ENCODE measurements at places on chromosomes 2 and 18.

DNA sequence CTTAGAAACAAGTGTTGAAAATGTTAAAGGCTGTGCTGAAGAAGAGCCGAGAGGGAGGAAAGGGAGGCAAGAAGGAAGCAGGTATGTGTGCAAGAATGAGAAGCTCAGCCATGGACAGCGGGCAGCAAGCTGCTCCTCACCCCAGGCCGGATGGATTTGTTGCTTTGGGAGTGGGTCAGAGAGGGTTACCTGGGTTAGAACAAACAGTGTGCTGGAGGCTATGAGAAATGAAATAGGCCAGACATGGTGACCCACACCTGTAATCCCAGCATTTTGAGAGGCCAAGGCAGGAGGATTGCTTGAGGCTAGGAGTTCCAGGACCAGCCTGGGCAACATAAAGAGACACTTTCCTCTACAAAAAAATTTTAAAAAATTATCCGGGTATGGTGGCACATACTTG lies 97.5 kb downstream of the TANC1 start:
- DNase-seq = no peak

DNA sequence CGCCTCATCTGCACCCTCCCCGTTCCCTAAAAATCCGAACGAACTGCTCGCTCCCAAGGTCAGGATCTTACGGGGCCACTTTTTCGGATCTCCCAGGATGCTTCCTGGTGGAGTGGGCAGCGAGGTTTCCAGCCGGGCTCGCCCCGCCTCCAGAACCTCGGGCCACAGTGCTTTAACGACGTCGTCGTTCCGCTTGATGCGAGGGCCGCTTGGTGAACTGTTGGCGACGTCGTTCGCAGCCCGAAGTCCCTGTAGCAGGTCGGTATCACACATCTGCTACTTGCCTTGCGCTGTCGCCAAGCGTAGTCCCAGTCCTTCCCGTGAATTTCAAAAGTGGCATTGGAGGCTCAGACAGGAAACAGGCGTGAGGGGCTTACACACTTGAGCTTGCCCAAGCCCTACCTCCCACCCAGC lies 15.3 kb downstream of the EVX2 start:
- no peak for DNase-seq

DNA sequence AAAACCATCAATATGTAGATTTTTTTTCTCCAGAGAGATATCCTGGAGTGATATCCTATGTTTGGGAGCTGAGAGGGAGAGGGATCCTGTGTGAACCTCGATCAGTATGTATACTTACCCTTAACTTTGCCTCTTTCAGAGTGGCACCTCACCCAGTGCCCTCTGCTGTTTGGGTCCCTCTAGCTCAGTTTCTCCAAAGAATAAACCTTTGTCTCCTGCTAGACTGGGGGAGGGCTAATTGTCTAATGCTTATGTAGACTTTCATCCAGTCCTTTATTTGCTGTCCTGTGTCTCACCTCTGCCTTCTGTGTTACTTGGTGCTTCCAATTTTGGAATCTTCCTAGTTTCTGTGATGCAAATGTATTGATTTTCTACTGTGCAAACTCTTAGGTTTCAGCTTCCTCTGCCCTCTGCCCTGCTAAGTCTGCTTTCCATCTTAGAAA lies 48.4 kb downstream of the MTX2 start:
- no peak for DNase-seq

GRCh38 chr2:71793926-71794325 lies 340.6 kb downstream of the DYSF start:
- no peak for DNase-seq

- DNase-seq = no peak
Measured at GRCh38 chr2:99081891-99082290, 59.6 kb upstream of the C2orf15 start.

- peak; percentile 33 for DNase-seq
Measured at GRCh38 chr2:134207589-134208209, 46.2 kb upstream of the MGAT5 start.

DNA sequence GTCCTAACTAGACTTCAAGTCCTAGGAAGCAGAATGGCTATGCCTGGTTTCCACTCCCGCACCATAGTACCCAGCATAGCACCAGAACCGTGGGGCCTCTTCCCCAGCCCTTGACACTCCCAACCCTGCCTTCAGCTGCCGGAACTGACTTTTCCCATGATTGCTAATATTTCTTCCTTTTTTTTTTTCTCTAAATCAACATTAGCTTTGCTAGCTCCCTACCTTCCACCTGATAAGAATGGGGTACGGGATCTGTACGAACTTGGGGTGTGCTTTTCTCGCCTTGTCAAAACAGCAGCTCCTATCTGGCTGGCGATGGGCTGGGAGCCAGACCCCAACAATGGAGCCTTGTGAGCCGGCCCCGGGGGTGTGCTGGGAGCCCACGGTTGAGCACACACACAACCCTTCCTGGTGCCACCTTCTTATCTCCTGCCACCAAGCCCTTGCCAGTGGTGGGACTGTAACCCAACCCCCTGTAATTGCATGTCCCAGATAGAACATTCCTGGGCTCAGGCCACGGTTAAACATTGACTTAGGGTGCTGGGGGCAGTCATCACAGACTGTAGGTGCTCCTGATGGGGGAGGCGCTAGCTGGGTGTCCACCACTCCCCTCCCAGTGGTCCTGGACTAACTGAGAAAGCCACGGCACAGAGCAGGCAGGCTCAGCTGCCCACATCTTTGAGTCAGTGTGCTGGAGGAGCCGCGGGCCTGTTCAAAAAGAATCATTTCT lies 213.0 kb upstream of the HAAO start:
- DNase-seq = no peak

DNA sequence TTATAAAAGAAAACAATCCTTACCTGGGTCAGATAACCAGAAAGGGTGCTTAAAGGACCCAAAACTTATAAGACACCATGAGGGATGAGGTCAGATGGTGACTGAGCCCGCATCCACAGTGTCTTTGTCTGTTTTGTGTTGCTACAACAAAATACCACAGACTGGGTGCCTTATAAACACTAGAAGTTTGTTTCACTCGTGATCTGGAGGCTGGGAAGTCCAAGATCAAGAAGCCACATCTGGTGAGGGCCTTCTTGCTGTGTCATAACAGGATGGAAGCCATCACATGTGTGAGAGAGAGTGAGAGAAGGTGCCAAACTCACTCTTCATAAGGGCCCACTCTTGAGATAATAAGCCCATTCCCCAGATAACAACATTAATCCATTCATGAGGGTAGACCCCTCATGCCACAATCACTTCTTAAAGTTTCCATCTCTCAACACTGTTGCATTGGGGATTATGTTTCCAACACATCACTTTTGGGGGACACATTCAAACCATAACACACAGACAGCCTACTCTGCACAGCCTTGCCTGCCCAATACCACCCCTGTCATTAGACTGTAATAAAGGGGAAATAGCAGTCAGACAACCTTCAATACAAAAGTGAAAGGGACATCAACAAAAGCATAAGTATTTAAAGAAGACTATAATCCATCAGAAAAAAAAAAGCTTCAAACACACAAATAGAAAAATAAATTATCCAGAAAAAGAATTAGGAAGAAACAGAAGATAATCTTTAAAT lies 249.8 kb downstream of the ANAPC1 start:
- no peak for DNase-seq

DNA sequence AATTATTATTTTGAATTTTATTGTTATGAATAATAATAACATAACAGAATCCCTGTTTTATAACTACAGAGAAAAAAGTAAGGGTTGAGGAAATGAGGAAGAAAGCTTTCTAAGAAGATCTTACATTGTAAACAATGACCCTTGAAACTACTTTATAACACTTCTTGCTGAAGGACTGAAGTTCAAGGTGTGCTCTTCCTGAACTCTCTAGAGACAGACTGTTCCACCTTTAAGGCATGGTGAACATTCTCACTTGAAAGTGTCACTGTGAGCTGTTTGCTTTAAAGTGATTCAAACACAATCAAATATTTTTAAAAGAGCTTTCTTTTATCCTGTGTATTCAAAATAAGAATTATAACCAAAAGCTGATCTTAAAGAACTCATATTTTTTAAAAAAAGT lies 131.5 kb downstream of the DNAH7 start:
- DNase-seq = no peak

- no peak for DNase-seq
Measured at GRCh38 chr2:98654699-98655495, 46.5 kb downstream of the UNC50 start.

DNA sequence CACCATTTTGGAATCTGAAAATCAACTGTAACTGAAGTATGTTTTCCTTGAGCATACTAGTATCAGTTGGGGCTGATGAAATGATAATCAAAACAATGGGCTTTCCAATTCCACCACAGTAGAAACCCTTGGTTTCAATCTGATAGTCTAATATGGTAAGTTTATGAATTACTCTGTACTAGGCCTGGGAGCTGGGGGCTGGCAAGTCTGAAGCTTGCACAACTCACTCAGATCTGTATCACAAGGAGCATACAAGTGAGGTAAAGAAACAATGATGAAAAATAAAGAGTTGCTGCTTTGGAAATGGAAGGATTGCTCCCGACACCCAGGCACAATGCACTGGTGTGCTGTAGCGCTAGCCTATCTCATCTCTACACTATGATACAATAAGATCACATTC lies 19.4 kb downstream of the ZEB2 start:
- DNase-seq = no peak

- DNase-seq = no peak
Measured at GRCh38 chr2:180519276-180519675, 461.1 kb upstream of the UBE2E3 start.

DNA sequence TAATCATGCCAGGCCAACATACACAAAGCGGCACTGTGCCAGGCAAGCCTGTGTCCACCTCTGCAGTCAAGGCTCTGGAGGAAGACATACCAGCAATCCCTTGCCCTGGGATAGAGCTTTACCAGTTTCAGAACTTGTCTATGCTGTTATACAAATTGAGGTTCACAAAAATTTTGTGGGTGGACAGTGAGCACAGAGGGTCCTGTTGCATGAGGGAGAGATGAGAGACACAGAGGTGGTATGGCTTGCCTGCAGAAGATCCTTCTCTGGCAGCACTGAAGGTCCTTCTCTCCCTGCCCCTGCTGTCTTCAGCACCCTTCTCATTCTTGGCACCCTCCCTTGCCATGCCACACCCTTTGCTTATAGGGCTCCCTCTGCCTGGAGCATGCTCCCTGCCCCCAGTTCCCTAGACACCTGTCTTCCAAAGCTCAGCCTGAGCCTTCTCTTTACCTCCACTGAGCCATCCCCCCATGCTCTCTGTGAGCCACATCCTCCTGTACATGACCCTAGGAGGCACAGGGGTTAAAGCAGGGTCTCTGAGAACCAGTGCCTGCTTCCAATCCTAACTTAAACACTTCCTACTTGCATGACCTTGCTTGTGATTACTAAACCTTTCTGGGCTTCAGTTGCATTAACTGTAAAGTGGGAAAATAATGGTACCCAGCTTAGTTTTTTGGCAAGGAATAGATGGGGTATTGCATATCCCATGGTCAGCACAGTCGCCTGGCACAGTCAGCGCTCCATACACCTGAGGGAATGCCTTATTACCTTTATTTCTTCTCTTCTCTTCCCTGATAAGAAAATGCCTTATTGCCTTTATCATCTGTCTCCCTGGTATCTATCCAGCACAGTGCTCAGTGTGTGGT lies 857 bp downstream of the FABP1 start:
- no peak for DNase-seq

DNA sequence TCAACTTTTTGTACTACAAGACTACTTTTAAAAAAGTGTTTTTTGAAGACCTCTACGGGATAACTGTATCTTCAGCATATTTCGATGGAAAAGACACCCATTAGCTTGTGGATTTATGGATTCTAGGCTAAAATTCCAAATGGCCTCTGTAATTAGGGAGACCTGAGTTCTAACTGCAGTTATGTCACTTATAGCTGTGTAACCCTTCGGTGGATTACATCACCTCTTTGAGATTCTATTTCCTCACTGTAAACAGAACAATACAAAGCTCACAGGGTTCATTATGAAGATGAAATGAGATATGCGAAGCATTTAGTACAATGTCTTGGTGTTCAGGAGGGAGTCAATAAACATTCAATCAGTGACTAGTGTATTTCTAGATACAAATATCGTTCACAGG lies 24.2 kb downstream of the LMAN2L start:
- DNase-seq = no peak

GRCh38 chr2:25387876-25388449 lies 46.2 kb upstream of the DNMT3A start:
- DNase-seq = peak; percentile 50

DNA sequence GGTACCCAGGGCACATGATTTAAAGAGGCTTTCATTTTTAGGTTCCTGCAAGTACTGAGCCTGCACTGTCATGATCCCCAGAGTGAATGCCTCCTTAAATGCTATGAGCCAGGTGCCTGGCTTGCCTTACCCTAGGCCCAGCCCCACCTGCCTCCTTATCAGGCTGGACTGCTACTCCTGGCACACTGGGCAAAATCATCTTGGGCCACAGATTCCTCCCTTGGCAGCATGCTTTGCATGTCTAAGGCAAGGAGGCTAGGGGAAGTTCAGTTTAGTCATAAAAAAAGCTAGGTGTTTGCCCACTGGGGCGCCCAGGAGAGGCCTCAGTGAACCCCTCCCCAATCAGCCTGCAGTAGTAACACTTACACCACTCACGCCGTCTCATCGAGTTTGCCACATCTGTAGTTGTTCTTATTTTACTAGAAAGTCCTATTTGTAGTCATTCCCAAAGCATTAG lies 45.1 kb downstream of the LBH start:
- no peak for DNase-seq

GRCh38 chr2:68828887-68829708 lies 42.1 kb downstream of the BMP10 start:
- DNase-seq = peak; percentile 11

DNA sequence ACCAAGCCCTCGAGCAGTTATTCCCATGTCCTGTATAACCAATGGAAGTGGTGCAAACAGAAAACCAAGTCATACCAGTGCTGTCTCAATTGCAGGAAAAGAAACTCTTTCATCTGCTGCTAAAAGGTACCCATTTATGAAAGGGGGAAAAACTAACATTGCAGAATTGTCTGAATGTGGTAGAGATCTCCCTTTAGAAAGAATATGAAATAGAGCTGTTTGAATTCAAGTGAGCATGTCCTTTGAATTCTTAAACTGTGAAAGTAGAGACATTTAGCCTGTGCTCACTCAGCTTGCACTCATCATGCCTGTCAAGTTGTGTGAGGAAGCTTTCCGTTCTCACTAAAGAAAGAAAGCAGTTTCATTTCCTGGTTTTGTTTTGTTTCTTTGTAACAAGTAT lies 87.4 kb downstream of the EML4 start:
- DNase-seq = no peak

- DNase-seq = no peak
Measured at GRCh38 chr2:214069254-214069653, 341.6 kb upstream of the VWC2L start.

- DNase-seq = no peak
Measured at GRCh38 chr18:54878659-54879358, 50.5 kb downstream of the RAB27B start.

DNA sequence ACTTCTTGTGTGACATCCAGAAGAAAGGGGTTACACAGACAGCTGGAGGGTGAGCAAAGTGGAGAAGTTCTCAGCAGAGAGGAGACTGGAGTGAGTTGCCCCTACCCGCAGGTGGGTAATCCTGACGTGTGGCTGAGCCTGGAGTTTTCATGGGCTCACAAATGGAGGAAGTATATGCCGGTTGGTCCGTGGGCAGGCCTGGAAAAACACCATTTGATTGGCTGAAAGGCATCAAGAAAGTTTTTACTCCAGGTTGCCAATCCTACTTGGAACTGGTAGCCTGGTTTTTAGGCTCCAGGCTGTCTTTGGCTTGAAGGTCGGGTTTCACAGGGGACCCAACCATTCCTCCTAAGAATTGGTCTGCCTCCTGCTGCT lies 1177.4 kb upstream of the LRRTM1 start:
- no peak for DNase-seq

- no peak for DNase-seq
Measured at GRCh38 chr2:137706786-137707613, 257.3 kb upstream of the HNMT start.

GRCh38 chr18:63817441-63818051 lies 42.3 kb downstream of the SERPINB7 start:
- DNase-seq = no peak

Data from cerebellar cortex (tissue), 1 donor.